CD8-positive, alpha-beta T cell (primary cell): ENCODE measurements at places on chromosomes 12 and 14.
A peak's percentile ranks its signal among the peaks of the same experiment; 100 is the strongest.

DNA sequence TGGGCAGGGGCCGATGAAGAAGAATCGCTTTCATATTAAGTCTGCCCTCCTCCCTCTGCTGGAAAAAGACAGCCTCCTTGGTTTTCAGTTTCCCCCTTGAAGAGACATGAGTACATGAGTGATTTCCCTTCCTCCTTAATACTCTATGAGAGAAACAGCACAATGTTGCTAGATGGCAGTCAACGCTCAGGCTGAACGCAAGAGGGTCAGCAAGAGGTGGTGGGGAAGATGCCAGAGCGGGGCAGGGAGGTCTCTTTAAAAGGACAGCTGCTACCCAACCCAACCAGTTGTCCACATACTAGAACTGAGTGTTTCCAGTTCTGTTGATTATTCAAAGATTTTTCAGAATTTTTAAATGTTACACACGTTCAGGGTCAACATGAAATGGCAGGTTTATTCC lies 22.8 kb downstream of the CRACR2A start:
- DNase-seq, result no peak

DNA sequence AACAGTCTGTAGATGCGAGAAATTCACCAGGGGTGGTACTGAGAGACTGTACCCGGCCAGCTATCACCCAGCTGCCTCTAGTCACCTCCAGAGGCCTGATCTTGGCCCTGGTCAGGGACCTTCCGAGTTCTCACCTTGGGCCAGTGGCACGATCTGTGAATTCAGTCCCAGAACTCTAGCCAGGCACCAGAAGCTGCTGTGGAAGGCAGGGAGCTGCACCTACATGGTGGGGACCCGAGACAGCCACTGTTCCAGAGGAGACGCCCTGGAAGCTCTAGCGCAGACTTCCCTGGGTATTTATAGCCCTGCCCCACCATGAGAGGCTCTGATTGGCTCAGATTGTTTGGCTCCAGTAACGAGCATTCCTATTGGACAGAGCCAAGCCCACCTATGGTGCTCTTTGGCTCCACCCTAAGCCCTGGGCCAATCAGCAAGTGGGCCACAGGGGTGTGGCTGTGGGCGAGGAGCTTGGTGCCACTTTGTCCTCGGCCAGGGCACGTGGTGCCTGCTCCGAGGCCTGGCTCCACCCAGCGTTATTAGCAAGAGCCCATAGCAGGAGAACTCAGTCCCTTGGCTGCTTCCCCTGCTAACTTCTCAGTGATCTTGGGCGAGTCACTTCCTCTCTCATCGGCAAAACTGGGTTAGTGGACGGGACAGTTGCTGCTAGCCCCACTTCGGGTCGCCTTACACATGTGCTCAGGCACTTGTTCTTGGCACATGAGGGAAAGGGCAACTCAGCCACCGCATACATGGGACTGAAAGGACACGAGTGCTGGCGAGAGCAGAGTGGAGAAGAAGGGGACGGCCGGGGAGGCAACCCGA lies 89.0 kb upstream of the BCL11B start:
- DNase-seq, result no peak

GRCh38 chr14:98168211-98168985 lies 1103.6 kb downstream of the BCL11B start:
- DNase-seq, result no peak

- no peak for DNase-seq
Observed at GRCh38 chr14:92785667-92786426, 8.3 kb upstream of the GOLGA5 start.

- no peak for DNase-seq
Observed at GRCh38 chr14:37230551-37231194, 32.9 kb downstream of the MIPOL1 start.

- DNase-seq, result no peak
Observed at GRCh38 chr12:14853961-14854360, 10.6 kb upstream of the ART4 start.

- DNase-seq, result no peak
Observed at GRCh38 chr14:85565862-85566296, 35.9 kb downstream of the FLRT2 start.

DNA sequence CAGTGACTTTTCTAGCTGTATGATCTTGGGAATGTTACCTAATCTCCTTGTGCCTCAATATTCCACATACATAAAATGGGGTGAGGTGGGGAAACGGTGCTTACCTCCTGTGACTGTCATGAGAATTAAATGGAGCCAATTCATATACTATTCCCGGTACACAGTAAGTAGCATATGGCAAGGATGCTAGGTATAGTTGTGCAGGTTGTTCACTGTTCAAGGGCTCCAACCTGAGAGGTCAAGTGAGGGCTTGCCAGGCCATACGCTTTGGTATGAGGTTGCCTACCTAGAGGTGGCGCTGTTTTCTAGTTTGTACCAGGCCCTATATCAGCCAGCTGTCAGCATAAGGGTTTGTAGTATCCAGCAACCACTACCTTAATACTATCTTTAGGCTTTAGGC lies 3.6 kb upstream of the BATF start:
- DNase-seq, result no peak

DNA sequence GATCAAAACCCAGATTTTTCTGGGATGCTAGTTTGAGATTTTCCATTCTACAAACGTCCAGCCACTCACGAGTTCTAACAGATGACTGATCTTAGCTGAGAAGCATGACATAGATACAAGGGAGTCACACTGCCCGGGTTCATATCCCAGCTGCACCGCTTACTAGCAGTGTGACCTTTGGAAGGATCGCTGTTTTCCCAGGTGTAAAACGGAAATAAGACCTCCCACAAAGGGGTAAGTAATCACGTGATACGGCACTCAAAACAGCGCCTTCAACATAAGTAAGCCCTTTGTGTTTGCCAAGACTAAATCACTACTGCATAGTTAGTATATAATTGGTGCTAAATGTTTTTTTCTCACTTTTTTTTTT lies 624 bp upstream of the PWP1 start:
- no peak for DNase-seq

DNA sequence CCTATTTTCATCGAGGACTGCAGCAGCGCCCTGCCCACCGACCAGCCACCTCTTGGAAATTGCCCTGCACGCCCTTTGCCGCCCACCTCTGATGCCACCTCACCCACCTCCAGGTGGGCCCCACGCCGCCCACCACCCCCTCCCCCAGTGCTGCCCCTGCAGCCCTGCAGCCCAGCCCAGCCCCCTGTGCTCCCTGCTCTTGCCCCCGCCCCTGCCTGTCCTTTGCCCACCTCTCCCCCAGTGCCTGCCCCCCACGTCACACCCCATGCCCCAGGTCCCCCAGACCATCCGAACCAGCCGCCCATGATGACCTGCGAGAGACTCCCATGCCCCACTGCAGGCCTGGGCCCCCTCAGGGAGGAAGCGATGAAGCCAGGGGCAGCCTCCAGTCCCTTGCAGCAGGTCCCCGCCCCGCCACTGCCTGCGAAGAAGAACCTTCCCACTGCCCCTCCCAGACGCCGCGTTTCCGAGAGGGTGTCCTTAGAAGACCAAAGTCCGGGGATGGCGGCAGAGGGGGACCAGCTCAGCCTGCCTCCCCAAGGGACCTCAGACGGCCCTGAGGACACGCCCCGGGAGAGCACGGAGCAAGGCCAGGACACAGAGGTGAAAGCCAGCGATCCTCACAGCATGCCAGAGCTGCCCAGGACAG lies 96.5 kb downstream of the LGMN start:
- DNase-seq, result peak; percentile 59
